Activated CD4-positive, alpha-beta T cell treated with anti-CD3 and anti-CD28 coated beads for 24 hours (primary cell): ENCODE measurements at places on chromosomes 13 and 19.

GRCh38 chr13:64506246-64506645 is 2723.9 kb downstream of the PCDH9 start:
- DNase-seq = no peak

DNA sequence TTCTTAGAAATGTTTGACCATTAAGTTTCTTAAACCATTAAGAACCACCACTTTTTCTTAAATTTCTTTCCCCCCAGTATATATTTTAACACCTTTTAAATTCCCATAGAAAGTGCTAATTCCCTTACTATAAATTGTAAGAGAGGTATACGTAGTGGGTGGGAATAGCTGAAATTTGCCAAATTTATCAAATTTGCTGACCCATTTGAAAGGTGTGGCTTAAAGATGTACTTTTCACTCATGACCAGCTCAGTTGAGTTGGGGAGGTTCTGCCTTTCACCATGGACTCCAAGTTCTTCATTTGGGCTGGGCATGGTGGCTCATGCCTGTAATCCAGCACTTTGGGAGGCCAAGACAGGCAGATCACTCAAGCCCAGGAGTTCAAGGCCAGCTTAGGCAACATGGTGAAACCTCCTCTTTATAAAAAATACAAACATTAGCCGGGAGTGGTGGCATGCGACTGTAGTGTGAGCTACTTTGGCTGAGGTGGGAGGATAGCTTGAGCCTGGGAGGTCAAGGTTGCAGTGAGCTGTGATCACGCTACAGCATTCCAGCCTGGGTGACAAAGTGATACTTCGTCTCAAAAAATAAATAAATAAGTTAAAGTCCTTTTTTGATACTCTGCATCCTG is 133.2 kb downstream of the MRPL57 start:
- no peak for DNase-seq

DNA sequence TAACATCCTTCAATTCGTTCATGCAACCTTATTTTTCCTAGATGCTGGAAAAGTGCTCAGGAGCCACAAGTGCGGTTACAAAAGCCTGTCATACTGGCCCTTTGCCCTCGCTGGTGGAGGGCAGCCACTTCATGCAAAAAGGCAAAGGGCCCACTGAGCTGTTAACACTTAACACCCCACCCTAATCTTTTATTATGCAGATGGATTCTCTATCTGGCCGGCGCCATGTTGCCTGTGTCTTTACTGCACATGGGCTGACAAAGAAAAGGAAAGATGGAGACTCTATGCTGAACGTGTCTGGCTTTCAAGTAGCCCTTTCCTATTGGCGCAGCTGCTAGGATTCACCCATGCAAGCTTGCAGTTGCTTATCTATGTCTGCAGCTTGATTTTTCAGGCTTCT is 10.8 kb downstream of the OR7D2 start:
- no peak for DNase-seq

- DNase-seq = no peak
These were observed 65.3 kb upstream of the TM9SF2 start for GRCh38 chr13:99435998-99436397.

GRCh38 chr19:384799-385169 is 24.2 kb downstream of the C2CD4C start:
- no peak for DNase-seq

GRCh38 chr13:30097701-30098100 is 209.7 kb downstream of the KATNAL1 start:
- no peak for DNase-seq

GRCh38 chr19:6714749-6715555 is 5.5 kb downstream of the C3 start:
- no peak for DNase-seq

DNA sequence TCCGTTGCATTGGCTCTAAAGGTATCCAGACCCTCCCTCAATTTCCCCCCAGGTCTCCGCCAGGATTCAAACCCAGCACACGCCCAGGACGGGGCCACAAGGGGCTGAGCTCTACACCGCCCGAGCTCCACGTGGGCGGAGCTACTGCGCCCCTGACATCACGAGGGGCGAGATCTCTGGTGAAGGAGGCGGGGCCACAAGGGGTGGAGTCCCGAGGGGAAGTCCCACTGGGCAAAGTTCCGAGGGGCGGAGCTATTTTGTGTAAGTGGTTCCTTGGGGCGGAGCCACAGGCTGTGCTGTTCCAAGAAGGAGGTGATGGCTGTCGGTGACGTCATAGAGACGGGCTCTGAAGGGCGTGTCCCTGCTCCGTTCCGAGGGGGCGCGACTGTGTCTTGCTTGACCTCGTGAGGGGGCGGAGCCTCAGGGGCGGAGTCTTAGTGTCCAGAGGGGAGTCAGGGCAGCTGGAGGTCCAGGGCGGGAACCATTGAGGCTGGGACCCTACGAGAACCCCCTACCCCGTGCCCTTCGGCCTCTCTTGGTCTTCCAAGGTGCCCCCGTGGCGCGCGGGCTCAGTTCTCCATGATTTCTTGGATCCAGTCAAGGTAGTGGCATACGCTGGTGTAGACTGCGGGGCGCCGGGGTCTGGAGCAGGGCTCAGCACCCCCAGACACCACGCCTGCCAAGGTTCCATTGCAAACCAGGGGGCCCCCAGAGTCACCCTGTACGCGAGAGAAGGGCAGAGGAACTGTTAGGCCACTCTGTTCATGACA is 1.3 kb upstream of the KLK8 start:
- no peak for DNase-seq

DNA sequence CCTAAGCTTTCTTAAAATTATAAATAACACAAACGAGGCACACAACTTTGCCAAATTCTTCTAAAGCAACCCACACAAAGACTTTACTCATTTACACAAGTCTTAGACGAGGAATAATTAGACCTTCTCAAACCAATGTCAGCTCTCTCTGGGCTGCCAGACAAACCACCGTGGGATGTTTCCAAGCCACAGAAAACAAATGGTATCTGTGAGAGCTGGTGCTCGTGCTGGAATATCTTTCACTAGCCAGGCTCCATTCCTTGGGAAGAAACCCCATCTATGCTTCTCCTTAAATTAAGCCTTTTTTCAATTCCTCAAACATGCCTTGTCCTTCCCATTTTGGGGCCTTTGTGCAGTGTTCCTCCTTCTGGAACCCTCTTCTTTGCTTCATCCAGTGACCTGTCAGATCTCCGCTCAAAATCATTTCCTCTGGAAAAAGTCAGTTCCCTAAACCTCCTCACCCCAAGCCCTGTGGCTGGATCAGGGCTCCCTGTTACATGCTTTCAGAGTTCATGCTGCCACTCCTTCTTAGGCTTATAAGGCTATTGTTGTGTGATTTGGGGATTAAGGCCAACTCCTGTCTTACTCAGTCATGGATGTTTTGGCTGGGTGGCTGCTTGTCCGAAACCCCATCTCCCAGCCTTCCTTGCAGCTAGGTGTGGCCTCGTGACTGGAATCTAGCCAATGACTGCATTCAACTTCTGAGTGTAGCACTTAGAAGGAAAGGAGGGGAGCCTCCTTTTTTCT is 64.2 kb upstream of the GTF2F2 start:
- no peak for DNase-seq

DNA sequence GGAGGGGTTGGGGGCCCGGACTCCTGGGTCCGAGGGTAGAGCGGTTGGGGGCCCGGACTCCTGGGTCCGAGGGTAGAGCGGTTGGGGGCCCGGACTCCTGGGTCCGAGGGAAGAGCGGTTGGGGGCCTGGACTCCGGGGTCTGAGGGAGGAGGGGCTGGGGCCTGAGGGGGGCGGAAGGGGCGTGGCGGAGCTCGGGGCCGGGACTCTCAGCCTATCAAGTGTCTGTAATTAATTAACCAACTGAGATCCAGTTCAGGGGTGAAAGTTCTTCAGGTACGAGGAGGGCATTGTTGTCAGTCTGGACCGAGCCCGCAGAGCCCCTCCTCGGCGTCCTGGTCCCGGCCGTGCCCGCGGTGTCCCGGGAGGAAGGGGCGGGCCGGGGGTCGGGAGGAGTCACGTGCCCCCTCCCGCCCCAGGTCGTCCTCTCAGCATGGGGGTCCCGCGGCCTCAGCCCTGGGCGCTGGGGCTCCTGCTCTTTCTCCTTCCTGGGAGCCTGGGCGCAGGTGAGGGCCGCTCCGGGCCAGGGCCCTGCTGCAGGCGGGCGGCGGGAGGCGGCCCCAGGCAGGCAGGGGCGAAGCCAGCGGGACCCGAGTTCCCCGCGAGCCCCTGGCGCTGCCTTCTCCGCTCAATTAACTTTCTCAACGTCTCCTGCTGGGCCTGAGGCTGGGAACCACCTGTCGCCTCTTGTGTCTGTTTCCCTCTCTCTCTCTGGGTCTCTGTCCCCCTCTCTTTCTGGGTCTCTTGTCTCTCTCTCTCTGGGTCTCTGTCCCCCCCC is 697 bp downstream of the FCGRT start:
- DNase-seq = no peak

GRCh38 chr13:51605698-51606097 is 21.4 kb downstream of the WDFY2 start:
- no peak for DNase-seq

GRCh38 chr19:7830272-7830771 is 304 bp downstream of the EVI5L start:
- DNase-seq = no peak

DNA sequence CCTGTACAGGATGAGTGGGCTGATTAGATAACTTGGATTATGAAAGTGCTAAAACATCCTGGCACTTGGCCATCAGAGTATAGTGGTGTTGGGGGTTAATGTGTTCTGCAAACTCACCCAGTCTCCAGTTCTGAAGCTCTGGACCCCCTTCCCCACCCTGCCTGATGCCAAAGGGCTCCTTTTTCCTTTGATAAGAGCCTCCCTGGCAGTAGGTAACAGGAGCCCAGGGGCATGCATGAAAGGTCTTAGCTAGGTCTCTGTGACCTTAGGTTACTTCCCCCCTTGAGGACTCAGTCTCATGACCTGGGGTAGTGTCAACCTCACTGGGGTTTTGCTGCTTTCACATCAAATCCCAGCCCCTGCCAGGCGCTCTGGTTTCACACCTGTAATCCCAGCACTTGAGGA is 2.5 kb downstream of the RPS28 start:
- no peak for DNase-seq

GRCh38 chr13:45909673-45910072 is 58.1 kb upstream of the SIAH3 start:
- DNase-seq = no peak

GRCh38 chr13:23903906-23904280 is 6.6 kb upstream of the C1QTNF9B start:
- no peak for DNase-seq

- no peak for DNase-seq
These were observed 79.9 kb upstream of the RAP2A start for GRCh38 chr13:97353927-97354675.

DNA sequence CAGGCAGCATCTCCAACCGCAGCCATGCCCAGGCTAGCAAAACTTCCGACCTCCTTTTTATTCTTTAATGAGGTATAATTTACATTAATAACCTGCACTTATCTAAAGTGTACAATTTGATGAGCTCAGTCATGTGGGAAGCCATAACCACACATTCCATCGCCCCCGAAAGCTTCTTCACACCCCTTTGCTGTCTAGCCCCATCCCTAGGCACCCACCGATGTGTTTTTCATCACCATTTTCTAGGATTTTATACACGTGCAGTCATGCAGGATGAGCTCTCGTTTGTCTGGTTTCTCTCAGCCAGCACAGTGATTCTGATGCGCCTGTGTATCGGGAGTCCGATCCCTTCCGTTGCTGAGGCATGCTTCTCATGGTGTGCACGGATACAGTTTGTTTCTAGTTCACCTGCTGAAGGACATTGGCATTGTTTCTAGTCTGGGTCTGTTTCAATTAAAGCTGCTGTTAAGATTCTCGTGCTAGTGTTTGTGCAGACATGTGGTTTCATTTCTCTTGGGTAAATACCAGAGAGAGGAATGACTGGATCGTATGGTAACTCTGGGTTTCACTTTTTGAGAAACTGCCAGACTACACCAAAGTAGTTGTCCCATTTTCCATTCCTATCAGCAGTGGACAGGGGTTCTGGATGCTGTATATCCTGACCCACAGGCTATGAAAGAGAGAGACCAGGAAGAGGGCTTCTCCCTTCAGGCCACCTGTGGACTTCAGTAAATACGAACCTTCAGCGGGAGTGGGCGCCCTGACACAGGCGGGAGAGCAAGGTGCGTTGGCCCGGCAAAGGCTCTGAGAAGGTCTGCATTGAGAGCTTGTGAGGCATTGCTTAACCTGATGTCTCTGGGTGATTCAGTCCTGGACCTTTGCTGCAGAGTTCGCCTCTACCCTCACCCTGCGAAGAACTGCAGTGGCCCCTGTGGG is 4.9 kb downstream of the AP1M1 start:
- no peak for DNase-seq

DNA sequence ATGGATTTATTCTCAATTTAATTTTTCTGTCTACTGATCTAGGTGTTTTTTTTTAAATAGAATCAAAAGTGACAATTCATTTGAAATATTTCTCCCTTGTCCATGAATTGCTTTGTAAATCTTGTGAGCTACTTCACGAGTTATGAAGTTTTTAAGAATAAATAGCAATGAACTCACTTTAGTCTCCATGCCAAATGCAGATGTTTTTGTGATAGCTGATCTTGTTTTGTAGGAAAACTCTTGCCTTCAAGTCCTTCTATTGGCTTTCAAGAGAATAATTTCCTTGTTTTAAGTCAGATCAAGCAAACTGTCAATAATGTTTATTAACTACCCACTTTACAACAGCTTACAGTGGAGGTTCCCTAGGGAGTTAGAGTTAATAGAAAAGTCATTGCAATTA is 99.8 kb downstream of the ITGBL1 start:
- no peak for DNase-seq

- no peak for DNase-seq
These were observed 24.5 kb upstream of the CXCL17 start for GRCh38 chr19:42467183-42467760.

- DNase-seq = no peak
These were observed 14.1 kb downstream of the KLF2 start for GRCh38 chr19:16338470-16339360.

GRCh38 chr19:58252102-58252685 is 23.5 kb downstream of the ZNF544 start:
- DNase-seq = no peak

DNA sequence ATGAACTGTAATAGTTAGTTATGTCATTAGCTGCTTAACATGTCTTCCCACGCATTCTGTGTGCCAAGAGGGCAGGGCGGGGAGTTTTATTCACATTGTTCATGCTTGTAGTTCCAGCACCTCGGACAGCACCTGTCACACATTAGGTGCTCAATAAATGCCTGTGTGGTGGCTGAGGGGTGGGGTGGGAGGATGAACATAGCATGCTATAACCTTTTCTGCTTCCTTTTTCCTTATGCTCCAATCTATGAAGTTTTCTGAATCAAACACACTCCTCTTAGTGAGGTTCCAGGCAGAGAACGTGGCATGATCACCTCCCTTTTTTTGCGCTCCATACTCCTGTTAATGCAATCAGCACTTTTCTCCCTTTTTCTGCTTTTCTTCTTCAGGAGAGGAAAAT is 15.8 kb upstream of the PTPRS start:
- DNase-seq = no peak

GRCh38 chr13:24745516-24745860 is 18.5 kb upstream of the RNF17 start:
- DNase-seq = no peak

- DNase-seq = no peak
These were observed 385.1 kb downstream of the ZNF536 start for GRCh38 chr19:30757104-30757836.

DNA sequence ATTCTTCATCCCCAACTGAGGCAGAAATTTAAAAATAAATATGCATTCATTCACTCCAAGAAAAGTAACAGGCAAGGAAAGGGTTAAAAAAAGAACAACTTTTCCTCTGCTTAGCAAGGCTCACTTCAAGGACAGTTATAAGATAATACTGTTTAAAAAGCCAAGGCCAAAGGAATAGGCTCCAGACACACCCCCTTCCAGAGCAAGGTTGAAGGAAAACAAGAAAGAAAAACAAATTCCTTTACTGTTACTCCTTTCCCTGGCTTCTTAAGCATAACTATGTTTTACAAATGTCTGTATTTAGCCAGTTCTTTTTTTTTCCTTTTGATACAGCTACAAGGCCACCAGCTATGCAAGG is 8.5 kb downstream of the SIGLEC11 start:
- no peak for DNase-seq
